ENCODE measurements at places on chromosomes 2 and 18. TPM values are rescaled to one million over a fixed set of nuclear protein-coding genes. Genes with fewer than 3 reads are reported as not detected.

GRCh38 chr18:48879008-48879431 lies 71.7 kb downstream of the SMAD7 start:
- peak; percentile 64 for DNase-seq

GRCh38 chr2:84931384-84931821 lies 25.9 kb downstream of the TMSB10 start:
- no peak for DNase-seq

- no peak for DNase-seq
Observed at GRCh38 chr2:47088371-47089082, 66.6 kb downstream of the STPG4 start.

AKAIN1 gene
- not detected for total RNA-seq

CFAP221 gene
- total RNA-seq = 0.14 TPM

RNF144A gene
- total RNA-seq = 12.8 TPM

DNA sequence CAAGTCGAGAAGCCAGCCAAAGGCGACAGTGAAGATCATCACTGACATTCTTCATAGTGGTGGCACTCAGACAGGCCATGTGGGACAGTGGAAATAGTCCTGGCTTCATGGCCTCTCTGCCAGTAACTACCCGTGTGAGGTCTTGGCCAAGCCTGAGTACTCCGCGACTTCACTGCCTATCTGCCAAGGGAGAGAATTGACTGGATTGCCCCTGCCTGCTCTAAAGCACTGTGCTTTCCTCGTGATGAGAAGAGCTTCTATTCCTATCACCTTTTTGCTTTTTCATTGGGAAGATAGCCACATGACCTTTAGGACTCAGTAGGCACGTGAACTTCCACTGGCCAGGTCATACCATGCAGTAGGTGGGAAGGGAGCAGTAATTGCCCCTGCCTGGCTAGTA lies 239.3 kb downstream of the HAUS1 start:
- DNase-seq = no peak

DNA sequence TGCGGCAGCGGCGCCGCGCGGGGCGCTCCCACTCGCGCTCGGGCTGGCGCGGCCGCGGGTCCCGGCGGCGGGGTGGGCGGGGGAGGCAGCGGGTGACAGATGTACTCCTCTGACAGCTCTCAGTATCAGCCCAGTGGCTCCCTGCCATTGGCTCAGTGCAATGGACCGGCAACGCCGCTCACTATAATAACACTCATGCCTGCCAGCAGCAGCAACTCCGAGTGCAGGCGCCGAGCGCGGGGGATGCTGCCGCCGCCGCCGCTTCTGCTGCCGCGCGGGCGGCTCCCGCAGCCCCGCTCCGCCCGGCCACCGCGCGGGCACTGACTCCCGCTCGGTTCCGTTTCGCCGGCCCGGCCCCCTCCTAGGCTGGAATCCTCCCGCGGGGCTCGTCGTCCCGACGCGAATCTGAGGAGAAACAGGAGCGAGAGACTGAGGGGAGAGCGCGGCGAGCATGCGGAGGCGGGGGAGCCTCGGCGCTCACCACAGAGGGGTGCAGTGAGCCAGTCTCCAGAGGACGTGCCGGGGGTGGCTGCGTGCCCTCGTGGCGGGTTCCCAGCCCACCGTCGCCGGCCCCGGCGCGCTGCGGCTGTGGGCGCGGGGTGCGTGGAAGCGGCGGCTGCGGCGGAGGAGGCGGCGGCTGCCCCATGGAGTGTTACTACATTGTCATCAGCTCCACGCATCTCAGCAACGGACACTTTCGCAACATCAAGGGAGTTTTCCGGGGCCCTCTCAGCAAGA lies at the start of gene ZNF804A:
TSS of gene ZNF804A (plus strand) at position 214 of the 738 bp plus-strand sequence. CDS start at position 645, 431 bp downstream.
- DNase-seq = peak; percentile 45

NTSR2 gene
- total RNA-seq = not detected

CYRIA gene
- total RNA-seq = 6.2 TPM

- no peak for DNase-seq
Observed at GRCh38 chr2:132721938-132722337, 51.9 kb upstream of the LYPD1 start.

CPLX4 gene
- not detected for total RNA-seq

PLEK gene
- total RNA-seq = 0.37 TPM

DNA sequence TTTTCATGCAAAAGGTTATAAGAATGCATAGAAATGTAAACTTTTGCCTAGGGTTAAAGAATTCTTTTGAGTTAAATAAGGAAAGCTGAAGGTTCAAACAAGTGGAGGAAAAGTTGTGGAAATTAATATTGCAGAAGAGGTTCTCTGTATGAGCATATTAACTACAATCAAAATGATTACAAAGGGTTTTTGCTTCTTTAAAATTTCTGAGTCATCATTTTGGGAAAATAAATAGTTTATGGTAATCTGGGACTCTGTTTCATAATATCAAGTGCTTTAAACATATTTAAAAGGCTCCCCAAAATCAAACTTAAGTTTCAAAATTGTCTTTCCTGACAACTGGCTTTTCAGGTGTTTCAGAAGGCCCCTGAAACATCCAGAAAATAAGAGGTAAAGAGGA lies 415.7 kb downstream of the ZNF804A start:
- DNase-seq = no peak

- no peak for DNase-seq
Observed at GRCh38 chr2:7685342-7686015, 768.3 kb downstream of the RNF144A start.

DOK6 gene
- total RNA-seq = 4.1 TPM

- DNase-seq = no peak
Observed at GRCh38 chr18:48123941-48124340, 193.5 kb upstream of the SMAD2 start.

DNA sequence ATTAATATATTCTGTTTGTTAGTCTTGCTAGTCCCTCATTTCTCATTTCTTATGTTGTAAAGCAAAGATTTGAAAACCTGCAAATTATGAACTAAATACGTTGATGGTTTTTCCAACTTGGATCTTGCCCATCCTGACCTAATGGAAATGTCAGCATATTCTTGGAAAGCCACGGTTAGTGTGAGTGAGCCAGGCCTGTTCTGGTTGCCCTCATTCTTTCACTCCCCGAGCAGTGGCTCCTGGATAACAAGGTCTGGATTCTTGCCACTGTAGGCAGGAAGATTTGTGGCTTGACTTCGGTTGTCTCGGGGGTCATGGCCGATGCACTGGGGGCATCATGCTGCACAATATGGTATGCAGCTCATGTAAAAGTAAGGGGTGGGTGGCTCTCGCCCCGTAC lies 359.1 kb downstream of the MEIS1 start:
- no peak for DNase-seq

- no peak for DNase-seq
Observed at GRCh38 chr2:73018188-73018825, 53.2 kb downstream of the SFXN5 start.

DNA sequence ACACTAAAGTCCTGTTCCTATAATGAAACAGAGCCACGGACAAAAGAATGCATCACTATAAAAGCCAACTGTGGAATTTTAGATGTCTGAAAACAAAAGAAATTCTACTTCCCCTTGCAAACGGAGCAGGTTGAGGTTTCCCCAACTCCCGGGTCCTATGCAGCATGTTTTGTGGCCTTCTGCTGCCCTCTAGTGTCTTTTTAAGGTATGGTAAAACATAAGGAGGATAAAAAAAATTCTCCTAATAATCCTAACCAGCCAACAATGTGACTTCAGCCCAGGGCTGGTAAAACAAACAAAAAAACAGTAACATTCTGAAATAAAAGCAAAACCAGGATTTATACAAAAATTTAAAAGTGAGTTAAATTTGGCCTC lies 539.5 kb downstream of the NRXN1 start:
- peak; percentile 33 for DNase-seq

GRCh38 chr18:48492880-48493279 lies 46.0 kb upstream of the CTIF start:
- no peak for DNase-seq

GLB1L gene
- 5.2 TPM for total RNA-seq

SKA1 gene
- 15.7 TPM for total RNA-seq

- DNase-seq = no peak
Observed at GRCh38 chr2:40285391-40285790, 166.5 kb downstream of the SLC8A1 start.

CHRNG gene
- total RNA-seq = not detected

DNA sequence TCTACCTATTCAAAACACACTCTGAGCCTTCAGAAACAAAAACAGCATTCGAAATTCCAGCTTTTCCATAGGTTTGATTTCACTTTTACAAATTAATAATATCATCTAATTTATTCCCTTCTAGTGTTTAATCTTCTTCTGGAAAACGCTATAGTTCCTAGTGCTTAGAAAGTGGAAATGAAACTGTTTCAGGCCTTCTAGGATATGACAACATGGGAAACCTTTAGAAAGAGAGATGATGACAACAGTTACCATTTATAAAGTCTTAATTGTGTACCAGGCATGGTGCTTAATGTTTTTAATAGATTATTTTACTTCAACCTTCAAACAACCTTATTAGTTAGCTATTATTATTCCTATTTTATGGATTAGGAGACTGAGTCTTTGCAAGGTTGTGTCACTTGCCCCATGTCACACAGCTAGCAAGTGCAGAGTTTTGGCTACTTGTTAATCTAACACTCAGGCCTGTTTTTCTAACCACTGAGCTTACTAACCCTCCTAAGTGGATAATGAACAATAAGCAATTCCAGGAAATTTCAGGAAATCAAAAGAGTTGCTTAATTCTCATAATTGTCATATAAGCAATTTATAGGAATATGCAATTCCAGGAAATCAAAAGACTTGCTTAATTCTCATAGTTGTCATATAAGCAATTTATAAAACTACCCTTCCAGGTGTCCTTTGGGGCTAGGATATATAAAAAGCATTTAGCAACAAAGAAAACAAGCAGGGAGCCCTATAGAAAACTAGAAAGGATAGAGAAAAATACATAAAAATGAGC lies 206.0 kb downstream of the ZNF521 start:
- DNase-seq = no peak

NEU2 gene
- not detected for total RNA-seq

MC2R gene
- not detected for total RNA-seq

DNA sequence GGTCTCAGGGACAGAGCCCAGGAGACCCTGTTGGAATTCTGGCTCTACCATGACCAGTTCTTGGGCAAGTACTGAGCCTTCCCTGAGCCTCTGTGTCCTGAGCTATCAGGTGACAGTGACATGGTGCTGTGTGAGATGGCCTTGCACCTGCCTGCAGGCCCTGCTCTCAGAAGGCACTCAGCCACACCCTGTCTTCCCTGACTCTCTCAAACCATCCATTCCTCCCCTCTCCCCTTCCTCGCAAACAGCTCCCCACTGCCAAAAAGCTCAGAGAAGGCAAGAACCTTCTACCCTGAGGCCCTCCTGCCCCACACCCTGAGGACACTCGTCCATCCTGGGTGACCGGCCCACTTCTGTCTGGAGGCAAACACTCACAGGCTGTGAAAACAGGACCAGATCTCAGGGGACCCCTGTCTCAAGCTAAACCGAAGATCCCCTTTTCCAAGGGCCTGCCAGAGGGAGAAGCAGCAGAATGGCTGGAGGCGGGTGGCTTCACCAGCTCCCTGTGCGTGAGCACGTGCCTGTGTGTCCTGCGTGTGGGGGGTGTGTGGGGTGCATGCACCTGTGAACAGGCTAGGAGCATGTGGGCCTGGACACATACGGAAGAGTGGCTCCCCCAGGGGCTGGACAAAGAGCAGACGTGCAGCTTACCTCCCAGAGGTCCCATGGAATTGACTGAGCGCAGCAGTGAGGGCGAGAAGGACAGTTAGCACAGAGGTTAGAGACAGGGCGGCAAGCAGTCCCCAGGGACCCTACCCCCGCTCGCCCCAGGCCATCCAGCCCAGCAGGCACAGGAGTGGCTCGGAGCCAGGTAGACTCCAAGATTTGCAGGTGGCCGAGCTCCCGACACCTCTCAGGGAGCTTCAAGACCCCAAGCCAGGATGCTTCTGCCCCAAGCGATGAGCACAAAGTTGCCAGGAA lies 53.9 kb downstream of the BIN1 start:
- no peak for DNase-seq

- no peak for DNase-seq
Observed at GRCh38 chr18:2087877-2088673, 483.2 kb downstream of the METTL4 start.

KLHL41 gene
- total RNA-seq = not detected

EMILIN2 gene
- total RNA-seq = 13.0 TPM

DNA sequence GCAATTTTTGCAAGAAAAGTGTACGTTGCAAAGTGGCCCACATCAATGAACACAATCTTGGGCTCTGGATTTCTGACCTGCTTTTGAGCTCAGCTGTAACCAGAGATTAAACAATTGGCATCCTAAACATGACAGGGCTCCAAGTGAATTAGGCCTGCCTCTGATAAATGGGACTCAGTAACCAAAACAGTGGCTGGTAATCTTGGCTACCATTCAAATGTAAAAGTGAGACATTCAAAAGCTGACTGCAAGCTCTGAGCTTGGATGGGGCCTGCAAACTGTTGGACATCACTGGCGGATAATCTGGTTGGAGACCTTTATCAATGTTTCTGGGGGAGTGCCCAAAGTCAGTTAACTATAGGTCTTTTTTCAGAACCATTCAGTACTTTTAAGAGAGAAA lies 160.7 kb downstream of the RAB3GAP1 start:
- DNase-seq = no peak

DSC2 gene
- total RNA-seq = 29.8 TPM

DNA sequence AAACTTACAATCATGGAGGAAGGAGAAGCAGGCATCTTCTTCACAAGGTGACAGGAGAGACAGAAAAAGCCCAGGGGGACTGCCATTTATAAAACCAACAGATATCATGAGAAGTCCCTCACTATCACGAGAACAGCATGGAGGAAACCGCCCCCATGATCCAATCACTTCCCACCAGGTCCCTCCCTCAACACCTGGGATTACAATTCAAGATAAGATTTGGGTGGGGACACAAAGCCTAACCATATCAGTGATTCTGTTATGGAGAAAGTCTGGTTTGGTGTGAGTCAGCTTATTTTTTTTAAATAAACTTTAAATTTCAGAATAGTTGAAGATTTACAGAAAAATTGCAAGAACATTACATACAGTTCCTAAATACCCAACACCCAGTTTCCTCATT lies 84.7 kb upstream of the SP3 start:
- DNase-seq = no peak

NYAP2 gene
- total RNA-seq = not detected

GRCh38 chr2:143529118-143529720 lies 400.0 kb downstream of the ARHGAP15 start:
- no peak for DNase-seq

IMP4 gene
- 85.2 TPM for total RNA-seq

- no peak for DNase-seq
Observed at GRCh38 chr18:79200546-79201268, 131.5 kb downstream of the ATP9B start.

- DNase-seq = no peak
Observed at GRCh38 chr2:71989671-71990070, 158.0 kb downstream of the CYP26B1 start.

- DNase-seq = no peak
Observed at GRCh38 chr2:115294999-115295398, 852.6 kb downstream of the DPP10 start.

DNA sequence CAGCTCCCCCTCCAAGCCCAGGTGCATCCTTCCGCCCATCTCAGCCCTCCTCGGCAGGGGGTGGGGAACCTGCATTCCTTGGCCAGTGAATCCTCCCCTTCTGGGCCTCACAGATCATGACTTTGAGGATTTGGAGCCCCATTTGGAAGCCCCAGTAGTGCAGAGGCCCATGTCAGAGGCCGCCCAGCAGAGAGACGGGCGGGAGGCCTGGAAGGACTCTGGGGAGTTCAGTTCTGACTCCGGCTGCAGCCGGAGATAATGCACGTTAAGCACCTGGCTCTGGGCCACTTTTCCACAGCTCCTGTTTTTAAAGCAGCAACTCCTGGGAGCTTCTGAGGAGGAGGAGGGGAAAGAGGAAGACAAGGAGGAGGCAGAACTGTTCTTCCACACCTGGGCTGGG lies 14.9 kb downstream of the ATOH8 start:
- peak; percentile 55 for DNase-seq
